Activated CD8-positive, alpha-beta memory T cell treated with anti-CD3 and anti-CD28 coated beads, Interleukin-2, amount 10 ng/mL, durations not matched to agents 7 days and 5 days (primary cell): ENCODE measurements at places on chromosomes 4 and X. TPM values are rescaled to one million over a fixed set of nuclear protein-coding genes. Genes with fewer than 3 reads are reported as not detected.

The TRIM60 gene
- total RNA-seq, result not detected

The FDCSP gene
- not detected for total RNA-seq

The NUDT9 gene
- total RNA-seq, result 8.1 TPM

The SLC39A8 gene
- total RNA-seq, result 66.2 TPM

The CFAP99 gene
- not detected for total RNA-seq

The NR3C2 gene
- total RNA-seq, result 9.0 TPM

The SLIT2 gene
- total RNA-seq, result not detected

- H3K27ac ChIP-seq, result no peak overlapping the region
- H3K36me3 ChIP-seq, result peaks cover 14% of the 10 kb centered on the region
- H3K27me3 ChIP-seq, result no peaks in the 10 kb centered on the region
- H3K4me1 ChIP-seq, result peaks cover 21% of the 10 kb centered on the region
- no peak for DNase-seq
These were observed 14.9 kb downstream of the SNX12 start for GRCh38 chrX:71053217-71053621.

GRCh38 chrX:22445880-22446279 is 173.2 kb downstream of the CBLL2 start:
- no peaks in the 10 kb centered on the region for H3K4me1 ChIP-seq
- no peak overlapping the region for H3K27ac ChIP-seq
- H3K4me3 ChIP-seq, result no peak overlapping the region
- H3K36me3 ChIP-seq, result no peaks in the 10 kb centered on the region
- DNase-seq, result no peak

- no peaks in the 10 kb centered on the region for H3K4me1 ChIP-seq
- peaks cover 35% of the 10 kb centered on the region for H3K27me3 ChIP-seq
- H3K27ac ChIP-seq, result no peak overlapping the region
- H3K36me3 ChIP-seq, result peaks cover under 1% of the 10 kb centered on the region
- no peak overlapping the region for H3K4me3 ChIP-seq
These were observed 27.2 kb upstream of the JAKMIP1 start for GRCh38 chr4:6227412-6228157.

- no peaks in the 10 kb centered on the region for H3K36me3 ChIP-seq
- H3K4me3 ChIP-seq, result no peak overlapping the region
- DNase-seq, result no peak
- peaks cover 12% of the 10 kb centered on the region for H3K27me3 ChIP-seq
- H3K4me1 ChIP-seq, result no peaks in the 10 kb centered on the region
- no peak overlapping the region for H3K27ac ChIP-seq
These were observed 1.2 kb downstream of the CYTL1 start for GRCh38 chr4:5018096-5018495.
